Cerebellar cortex (tissue), 1 donor: ENCODE measurements at places on chromosomes 7 and 10.

DNA sequence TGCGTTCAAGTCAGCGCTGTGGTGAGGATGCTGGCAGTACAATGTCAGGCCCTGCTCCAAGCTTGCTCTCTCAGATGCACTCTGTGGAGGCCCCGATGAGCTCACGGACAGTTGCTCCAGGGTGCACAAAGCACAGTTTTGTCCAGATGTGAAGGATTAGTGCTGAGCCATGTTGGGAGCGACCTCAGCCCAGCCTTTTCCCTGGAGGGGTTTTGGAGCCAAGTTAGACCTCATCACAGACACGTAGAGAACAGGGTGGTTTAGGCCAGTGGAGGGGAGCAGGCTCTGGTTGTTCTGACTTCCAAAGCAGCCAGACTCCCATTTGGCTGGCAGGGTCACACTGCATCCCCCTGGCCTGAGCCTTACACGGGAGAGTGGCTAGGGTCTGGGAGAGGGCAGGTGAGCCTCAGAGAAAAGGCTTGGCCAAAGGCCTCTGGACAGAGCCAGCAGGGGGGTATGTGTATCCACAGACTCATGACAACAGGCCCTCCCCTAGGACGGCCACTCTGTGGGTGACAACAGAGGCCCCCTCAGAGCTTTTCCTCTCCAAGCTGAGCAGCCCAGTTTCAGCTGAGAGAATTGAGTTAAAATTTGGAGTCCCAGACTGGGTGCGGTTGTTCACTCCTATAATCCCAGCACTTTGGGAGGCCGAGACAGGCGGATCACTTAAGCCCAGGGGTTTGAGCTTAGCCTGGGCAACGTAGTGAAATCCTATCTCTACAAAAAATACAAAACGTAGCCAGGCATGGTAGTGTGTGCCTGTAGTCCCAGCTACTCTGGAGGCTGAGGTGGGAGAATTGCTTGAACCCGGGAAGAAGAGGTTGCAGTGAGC lies 4.7 kb downstream of the PLAC9 start:
- no peak for DNase-seq

DNA sequence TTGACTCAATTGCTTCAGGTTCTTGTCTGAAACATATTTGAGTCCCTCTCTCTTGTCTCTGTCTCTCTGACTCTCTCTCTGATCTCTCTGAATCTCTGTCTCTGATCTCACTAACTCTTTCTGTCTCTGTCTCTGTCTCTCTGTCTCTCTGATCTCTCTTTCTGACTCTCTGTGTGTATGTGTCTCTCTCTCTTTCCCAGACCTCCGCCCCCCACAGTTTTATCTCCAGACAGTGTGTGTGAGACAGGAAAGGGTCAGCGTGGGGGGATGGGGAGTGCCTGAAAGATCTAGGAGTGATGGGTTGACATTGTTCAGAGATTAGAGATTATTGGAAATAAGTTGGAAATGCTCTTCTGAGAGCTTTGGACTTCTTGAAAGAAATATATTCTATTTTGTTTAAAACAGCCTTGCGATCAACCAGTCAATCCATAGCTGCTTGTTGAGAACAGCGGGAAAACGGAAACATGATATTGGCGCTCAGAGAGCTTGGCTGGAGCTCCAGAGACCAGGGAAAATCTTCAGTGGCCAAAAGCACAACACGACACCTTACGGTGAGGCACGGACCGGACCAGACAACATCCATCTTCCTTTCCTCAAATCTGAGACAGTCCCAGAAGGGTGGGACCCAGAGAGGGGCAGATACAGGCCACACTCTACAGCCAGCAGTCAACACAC lies 35.5 kb downstream of the CALML3 start:
- DNase-seq, result no peak

DNA sequence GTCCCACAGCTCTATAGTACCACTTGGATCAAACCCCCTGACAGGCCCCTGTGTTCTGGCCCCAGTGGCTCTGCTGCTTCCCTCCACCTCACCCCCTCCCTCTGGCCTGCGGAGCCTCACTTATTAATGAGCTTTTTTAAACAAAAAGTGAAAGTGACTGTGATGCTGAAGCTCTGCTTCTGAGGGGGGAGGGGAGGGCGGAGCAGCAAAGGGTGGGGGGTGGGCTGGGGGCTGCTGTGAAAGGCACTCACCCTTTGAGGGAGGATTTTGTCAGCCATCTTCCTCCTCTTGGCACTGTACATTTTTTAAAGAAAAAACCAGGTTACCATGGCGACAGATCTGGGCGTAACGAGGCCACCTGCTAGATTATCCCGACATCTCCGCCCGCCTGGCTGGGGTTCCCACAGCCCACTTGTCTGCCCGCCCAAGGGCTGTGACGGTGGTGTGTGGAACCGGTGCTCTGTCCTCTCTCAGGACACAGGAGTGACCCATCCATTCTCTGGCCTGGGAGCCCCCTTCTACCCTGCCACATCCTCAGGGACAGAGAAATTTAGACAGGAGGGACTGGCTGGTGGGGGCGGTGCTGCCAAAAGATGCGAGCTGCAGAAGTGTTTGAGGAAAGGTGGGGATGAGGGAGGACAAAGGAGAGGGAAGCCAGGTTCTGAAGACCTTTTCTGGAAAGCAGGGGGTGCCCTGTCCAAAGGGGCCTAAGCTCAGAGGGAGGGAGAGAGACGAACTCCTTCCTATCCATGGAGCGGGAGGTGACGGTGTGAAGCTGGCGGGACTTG lies 4.9 kb downstream of the SMARCD3 start:
- no peak for DNase-seq

- DNase-seq, result no peak
Observed at GRCh38 chr10:43821103-43821502, 172.4 kb upstream of the ZNF32 start.

DNA sequence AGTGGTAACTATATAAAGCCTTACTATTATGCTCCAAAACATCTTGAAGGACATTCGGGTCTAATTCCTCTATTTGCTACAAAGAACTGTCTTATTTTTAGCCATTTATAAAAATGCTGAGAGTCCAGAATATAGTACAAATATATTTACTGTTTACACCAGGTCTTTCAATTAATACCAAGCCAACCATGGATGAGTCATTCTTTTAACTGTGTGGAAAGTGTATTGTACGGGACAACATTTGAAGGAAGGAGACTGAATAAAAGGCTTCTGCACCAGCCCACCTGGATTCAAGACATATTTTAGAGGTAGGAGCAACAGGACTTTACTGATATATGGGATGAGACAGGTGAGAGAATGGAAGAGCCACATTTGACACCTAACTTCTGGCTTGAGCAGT lies 35.4 kb downstream of the MASTL start:
- DNase-seq, result no peak

DNA sequence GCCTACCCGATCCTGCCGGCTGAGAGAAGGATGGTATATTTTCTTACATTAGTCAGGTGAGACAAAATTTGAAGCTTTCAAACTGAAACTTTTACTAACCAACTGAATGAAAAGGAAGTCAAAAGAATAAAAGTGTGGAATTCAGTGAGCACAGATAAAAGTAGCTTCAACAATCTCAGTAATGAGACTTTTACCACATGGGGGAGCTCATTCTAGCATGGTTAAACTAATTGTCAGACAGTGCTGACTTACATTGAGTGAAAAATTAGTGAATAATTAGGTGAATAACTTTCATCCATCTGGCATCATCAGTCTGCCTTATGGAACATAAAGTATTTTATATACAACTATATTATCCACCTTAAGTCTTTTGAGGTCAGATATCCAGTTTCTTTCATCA lies 8.4 kb downstream of the FAM237B start:
- peak; percentile 15 for DNase-seq

DNA sequence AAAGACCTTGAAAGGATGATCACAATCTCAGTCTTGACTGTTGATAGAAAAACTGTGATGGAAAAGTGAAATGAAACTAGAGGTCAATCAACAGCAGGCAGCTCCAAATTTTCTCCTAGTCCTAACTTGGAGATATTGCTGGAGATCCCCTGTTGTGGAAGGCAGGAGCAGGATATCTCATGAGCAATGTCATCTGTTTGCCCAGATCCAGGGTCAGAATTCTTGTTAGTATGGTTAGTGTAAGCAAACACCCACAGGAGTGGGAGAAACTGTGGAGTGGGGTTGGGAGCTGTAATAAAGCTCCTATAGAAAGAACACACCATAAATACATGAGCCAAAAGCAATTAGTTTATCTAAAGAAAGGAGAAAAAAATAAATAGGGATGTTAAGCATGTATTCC lies 169.0 kb downstream of the AKR1D1 start:
- no peak for DNase-seq

DNA sequence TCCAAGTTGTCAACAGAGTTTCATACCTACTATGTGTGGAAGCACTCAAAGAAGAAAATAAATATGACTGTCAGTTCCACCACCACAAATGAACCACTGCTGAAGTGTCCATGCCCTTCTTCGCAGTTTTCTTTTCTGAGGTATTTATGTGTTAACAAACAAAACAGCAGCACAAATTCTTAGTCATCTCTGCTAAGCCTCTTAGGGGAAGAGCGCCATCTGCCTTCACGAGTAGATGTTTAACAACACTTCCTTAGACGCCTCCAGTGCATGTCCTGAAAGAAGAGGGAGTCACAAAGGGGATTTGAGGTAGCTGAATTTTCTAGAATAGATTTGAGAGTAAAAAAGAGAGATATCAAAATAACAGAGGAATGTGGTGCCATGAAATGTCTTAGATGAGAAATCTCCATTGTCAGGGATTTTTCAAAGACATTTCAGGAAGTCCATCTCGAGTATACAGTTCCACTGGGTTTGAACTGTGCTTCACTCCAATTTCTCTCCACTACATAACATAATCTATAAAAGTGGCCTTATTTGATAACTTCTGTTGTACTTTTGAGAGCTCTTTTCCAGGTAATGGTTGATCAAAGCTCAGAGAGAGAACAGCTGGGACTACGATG lies 775.3 kb upstream of the POM121L12 start:
- DNase-seq, result no peak

DNA sequence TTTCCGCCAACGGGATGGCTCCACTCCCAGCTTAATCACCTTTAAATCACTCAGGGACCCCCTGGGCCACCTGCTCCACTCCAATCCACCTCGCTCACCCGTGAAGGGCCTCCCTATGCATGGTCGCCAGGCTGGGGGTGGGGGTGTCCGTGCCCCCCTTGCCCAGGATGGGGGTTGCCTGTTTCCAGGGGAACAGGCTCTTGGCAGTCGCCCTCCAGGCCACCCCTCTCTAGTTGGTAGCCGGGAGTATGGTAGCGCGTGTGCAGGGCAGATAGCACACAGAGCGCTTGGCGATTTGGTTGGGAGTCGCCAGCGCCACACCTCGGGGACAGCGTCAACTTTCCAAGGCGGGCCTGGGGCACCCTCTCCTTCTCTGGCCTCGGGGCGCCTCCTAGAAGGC lies 134.9 kb upstream of the ZNF92 start:
- DNase-seq, result no peak

DNA sequence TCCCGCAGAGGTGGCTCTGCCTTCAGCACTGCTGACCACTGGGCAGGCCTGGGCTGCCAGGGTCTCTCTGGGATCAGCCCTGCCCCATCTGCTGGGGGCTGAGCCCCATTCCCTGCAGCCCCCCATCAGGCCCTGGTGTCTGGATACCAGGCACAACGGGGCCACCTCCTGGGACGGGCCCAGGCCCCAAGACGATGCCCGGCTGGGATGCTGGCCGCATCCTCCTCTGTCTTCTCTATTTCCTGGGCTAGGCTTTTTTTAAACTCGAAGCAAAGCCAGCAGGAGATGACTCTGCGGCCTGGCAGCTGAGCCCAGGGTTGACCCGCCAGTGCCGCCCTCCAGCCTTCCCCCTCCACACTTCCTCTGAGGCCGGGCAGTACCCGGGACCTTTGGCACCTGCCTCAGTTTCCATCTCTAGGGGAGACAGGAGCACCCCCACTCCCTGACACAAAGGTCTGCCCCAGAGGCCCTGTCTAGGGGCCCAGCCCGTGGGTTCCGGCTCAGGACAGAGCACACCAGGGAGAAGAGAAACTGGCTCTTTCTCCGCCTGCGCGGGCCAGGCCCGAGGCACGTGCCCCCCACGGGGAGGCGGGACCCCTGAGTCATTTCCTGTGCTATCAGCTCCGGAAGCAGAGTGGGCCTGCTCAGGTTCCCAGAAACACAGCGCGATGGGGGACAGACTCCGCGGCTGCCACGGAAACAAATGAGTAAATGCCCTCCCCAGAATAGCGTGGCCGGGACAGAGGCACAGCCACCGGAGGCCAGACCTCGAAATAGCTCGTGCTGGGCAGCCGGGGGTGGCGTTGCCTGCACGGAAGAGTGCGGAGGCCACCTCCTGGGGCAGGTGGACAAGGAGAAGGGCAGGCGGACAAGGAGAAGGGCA lies 84.6 kb upstream of the PDGFA start:
- no peak for DNase-seq

DNA sequence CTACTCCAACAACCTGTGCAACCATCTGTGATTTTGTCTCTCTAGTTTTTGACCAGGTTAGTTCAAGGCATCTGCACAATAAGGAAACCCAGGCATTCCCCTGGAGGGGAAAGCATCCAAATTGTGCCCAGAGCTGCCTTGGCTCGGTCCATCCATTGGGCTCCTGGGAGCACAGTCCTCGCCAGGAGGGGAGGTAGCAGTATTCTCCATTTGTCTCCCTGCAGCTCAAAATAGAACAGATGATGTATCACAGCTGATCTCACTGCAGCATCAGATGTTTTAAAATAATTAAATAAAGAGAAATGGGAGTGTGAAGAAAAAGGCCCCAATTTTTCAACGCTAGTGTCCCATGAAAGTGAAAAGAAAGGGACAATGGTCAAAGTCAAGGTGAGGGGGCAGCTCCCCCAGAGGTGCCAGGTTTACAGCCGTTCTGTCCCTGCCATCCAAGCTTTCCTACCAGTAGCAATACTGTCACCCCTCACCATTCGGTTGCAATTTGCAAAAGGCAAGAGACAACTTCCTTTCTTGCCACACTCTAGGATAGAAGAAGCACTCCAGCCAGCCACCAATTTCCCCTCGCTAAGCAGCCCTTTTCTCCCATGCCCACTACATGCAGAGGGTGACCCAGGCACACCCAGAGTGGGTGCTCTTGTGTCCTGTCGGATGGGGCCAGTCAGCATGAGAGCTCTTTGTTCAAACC lies 43.7 kb downstream of the KCNMA1 start:
- no peak for DNase-seq

GRCh38 chr7:44534087-44534486 lies 7.0 kb downstream of the NPC1L1 start:
- no peak for DNase-seq

DNA sequence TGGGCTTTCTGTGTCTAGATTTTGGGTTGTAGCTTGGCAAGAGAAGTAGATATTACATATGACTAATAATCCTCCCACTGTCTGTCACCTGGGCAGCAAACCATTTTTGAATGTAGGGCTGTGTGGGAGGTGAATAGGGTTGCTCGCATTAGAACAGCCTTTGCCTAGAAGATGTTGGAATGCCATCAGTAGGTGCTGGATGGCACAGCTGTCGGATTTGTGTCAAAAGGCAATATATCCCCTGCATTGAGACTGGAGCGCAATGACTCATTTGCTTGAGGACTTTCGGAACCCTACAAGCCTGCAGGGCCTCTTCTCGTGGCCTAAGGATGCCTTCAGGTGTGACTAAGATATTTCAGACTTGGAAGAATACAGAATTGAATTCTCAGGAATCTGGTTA lies 323.8 kb downstream of the GPR158 start:
- DNase-seq, result no peak
